ENCODE measurements at places on chromosomes 1 and 21.

DNA sequence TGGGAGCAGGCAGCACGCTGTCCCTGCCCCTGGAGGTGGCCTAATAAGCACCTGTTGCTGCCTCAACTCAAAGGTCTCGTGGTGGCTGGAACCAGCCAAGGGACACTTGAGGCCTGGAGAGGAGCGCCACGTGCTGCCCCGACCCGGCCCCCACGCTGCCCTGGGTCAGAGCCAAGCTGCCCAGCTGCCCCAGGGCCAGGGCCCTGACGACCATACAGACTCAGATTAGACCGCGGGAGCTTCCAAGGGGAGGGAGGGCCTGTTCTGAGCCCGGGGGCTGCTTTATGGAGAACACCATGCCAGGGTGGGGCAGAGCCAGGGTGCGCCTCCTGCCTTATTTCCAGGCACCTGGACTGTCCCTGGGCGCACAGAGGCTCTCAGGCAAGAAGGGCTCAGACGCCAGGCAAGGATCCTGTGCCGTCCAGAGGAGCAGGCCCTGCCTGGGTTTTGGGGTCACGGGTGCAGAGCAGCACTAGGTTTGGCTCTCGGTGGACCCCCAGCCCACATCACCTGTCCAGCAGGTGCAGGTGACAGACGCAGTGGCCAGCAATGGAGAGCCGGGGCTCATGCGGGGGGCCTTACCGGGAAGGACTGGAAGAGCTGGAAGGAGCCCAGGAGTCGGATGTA is 18.6 kb downstream of the KRTAP10-1 start:
- DNase-seq, result no peak

GRCh38 chr1:229076195-229076594 is 194.7 kb upstream of the RAB4A start:
- no peak for DNase-seq

DNA sequence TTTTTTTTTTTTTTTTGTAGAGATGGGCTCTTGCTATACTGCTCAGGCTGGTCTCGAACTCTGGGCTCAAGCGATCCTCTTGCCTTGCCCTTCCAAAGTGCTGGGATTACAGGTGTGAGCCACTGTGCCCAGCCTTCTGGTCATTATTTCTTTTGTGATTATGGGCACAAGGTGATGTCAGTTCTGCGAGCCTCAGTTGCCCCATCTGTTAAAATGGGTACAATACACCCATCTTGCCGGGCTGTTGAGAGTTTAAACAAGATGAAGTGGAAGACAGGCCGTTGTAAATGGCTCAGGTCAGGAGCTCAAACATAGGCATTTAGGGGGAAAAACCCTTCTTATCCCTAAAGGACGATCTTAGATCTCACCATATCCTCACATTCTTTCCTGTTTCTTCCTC is 53.7 kb upstream of the WNT4 start:
- DNase-seq, result no peak

DNA sequence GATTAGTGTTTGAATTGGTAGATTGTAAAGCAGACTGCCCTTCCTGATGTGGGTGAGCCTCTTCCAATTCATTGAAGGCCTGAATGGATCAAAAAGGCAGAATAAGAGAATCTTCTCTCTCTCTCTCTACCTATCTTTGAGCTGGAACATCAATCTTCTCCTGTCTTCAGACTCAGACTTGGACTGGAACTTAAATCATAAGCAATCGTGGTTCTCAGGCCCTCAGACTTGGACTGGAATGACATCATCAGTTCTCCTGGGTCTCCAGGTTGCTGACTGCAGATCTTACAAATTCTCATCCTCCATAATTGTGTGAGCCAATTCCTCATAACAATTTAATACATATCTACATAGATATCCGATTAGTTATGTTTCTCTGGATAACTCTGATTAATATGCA is 66.8 kb downstream of the IER5 start:
- DNase-seq, result no peak

DNA sequence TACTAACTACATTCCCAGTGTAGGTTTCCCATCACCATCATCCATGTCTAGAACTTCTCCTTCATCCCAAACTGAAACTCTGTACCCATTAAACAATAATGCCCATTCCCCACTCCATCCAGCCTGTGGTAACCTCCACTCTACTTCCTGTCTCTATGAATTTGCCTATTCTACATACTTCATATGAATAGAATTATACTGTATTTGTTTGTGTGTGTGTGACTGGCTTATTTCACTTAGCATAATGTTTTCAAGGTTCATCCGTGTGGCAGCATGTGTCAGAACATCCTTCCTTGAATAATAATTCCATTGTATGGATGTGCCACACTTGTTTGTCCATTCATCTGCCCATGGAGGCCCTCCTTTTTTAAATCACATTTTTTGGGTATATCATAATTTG is 35.7 kb downstream of the ATP2B4 start:
- DNase-seq, result no peak

- no peak for DNase-seq
Observed at GRCh38 chr21:28781602-28782276, 210.9 kb downstream of the LTN1 start.

Data from activated naive CD4-positive, alpha-beta T cell treated with Interleukin-2 at 50 U/mL for 16 hours (primary cell).